ENCODE measurements at places on chromosomes 16 and 17.

DNA sequence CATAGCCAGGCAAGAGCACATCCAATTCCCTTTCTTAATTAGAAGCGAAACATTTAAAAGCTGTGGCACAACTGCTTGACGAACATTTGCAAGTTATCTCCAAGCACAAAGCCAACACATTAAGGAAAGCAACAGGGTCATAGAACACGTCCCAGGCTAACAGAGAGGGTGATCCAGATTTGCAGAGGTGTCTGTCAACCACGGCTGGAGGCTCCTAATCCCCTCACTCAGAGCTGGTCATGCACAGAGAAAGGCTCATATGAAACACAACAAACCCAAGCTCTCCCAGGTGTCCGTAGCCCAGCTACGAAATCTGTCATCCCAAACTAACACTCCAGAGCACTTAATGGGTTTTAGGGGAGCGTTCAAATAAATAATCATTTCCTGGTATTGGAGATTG is 276.1 kb downstream of the SLC39A11 start:
- no peak for DNase-seq

GRCh38 chr17:4634976-4635375 is 6.5 kb downstream of the ALOX15 start:
- DNase-seq, result no peak

- DNase-seq, result no peak
Measured at GRCh38 chr16:49019081-49019633, 262.5 kb downstream of the CBLN1 start.

- no peak for DNase-seq
Measured at GRCh38 chr16:86990451-86990850, 326.7 kb downstream of the C16orf95 start.

DNA sequence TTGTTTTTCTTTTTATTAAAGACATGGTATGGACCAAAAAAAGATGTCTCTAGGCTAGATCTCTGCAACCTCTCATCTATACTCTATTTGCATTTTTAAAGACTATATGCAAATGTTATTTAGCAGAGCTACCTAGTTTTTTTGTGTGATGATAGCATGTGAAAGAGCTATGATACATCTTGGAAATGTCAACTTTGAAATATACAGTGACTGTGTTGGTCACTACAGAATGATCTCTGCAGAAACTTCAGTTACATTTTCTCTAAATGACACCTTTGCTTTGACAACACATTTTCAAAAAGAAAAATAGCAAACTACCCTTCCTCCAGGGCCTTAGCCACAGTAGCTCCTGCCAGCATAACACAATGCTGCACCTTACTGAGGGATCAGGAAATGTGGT is 86.6 kb downstream of the PRKCB start:
- no peak for DNase-seq

- DNase-seq, result no peak
Measured at GRCh38 chr16:54987081-54987480, 56.4 kb downstream of the IRX5 start.

GRCh38 chr17:16377941-16378341 is 3.0 kb upstream of the UBB start:
- peak; percentile 18 for DNase-seq

GRCh38 chr16:31149894-31150890 is at the start of gene PRSS36:
PRSS36 (minus strand) TSS chr16:31150066; CDS start chr16:31150035, 31 bp downstream.
- DNase-seq, result no peak

DNA sequence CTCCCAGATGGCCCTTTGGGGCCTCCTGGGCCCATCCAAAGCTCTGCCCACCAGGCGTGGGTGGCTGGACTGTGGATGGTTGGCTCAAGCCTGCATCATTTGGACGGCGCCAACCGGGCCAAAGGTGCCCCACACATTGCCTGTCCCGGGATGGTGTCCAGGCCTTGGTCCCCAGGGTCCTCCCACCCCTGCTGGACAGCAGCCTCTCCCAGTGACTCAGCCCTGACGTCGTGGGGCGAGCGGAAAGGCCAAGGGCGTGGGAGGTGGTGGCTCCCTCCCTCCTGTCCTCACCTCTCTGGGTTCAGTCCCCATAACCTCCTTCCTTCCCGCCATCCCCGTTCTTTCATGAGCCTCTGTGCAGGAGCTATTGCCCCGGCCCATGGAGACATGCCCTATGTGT is 42.1 kb upstream of the DLX4 start:
- no peak for DNase-seq

GRCh38 chr17:17893801-17894644 is 57.2 kb upstream of the SREBF1 start:
- DNase-seq, result no peak

DNA sequence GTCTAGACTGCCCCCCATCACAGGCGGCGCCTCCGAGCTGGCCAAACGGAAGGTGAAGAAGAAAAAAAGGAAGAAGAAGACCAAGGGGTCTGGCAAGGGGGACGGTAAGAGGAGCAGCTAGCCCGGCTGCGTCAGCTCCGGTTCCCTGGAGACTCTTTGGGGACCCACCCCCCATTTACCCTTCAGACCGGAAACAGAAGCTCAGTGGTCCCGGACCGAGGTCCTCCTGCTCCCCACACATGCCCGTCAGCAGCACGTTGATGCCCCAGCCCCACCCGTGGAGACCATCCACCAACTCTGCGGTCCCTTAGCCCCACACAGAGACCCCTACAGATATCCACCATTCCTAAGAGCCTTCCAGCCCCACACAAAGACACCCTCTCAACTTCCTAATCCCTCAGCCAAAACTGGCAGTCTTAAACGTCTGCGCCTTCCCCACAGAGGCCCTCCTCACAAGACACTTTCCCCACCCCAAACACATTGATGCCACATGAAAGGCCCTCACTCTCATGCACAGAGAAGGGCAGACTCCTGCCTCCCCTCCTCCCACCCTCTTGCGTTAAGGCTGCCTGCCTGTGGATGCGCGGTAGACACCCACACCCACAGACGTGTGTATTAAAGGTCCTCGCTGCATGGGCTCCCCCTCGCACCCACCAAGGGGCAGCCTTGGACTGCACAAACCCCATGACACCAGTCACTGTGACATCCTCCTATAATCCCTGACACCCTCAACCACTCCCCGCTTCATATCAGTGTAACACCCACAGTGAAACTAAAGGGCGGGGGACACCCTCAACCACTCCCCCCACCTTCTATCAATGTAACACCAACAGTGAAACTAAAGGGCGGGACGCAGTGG is 58.2 kb upstream of the RPH3AL start:
- peak; percentile 13 for DNase-seq

- no peak for DNase-seq
Measured at GRCh38 chr17:82373731-82374625, 2.4 kb downstream of the UTS2R start.

- no peak for DNase-seq
Measured at GRCh38 chr16:35751191-35751941, 2292.0 kb downstream of the TP53TG3F start.

DNA sequence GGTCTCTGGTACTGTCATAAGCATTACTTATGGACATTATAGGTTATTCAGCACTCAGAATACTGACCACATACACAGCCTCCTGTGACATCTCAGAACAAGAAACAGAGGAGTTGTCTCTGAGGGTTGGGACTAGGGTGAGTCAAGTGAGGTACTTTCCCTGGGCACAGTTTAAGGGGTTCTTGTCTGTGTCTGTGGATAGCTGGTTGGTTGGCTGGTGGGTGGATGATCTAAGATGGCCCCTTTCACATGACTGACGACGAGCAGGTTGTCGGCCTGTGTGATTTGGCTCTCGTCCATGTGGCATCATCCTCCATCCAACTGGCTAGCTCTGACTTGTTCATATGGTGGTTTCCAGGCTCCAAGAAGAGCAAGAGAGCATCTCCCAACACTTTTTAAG is 163.9 kb downstream of the PRKCB start:
- DNase-seq, result no peak

DNA sequence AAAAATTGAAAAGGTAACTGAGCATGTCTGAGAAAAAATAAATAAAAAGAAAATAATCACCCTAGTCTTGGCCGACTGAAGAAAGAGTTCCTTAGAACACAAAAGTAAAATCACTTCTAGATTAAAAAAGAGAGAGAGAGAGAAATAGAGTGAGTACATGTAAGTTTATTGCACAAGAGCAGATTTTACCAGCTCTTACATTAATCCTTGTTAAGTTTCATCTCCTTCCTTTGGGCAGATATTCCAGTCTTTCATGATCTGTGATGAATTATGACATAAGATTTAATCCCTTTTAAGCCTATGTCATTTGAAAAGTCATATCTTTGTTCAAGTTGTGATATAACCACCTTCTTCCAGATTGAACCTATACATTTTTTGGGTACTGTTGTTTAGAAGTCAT is 54.8 kb downstream of the NFAT5 start:
- DNase-seq, result no peak

DNA sequence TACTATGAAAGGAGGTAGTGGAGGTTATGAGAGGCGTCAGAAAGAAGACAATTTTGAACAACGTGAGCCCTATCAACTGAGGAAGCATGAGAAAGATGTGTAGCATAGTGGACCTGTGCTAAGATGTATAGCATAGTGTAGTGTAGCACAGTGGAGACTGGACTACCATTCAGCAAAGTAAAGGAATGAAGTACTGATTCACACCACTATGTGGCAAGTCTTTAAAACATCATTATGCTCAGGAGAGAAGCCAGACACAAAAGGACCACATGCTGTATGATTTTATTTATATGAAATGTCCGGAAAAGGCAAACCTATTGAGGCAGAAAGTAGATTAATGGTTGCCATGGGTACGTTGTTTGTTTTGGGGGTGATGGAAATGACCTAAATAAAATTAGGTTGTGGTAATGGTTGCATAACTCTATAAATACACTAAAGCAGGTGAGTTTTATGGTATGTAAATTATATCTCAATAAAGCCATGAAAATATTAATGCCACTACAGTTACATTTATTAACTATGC is 20.4 kb upstream of the XYLT1 start:
- DNase-seq, result no peak

DNA sequence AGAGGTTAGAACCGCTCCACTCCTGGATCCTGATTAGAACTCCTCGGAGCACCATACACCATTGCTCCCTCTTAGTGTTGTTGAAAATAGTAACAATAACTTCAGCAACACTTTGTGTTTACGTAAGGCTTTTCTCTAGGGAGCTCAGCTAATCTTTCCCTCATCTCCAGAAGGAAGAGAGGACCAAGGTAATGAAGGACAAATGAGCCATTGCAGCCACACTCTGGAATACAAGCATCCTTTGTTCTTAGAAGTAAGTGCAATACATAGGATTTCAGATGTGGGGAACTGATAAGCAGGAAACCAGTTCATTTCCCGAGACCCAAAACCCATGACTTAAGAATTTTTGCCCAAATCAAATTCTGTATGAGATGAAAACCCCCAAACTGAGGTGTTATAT is 22.9 kb upstream of the ZNF652 start:
- no peak for DNase-seq

- no peak for DNase-seq
Measured at GRCh38 chr16:63373744-63374143, 1337.5 kb upstream of the CDH8 start.

DNA sequence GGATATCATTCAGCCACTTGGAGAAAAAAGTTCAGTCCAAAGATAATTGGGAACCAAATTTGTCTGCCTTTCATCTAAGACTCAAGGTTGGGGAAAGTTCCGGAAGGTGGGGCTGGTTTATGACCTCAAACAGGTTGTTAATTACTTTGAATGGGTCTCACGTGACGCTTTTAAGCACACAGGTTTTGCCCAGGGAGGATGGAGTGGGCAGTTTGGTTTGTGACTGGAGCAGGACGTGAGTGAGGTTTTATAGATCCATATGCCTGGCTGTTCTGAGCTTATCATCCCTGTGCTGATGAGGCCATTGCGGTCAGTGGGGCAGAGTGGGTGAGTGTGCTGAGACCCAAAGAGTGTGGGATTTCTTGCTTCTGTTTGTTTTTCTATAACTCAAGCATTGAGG is 38.7 kb upstream of the GPRC5B start:
- DNase-seq, result no peak

- DNase-seq, result no peak
Measured at GRCh38 chr17:6521586-6521985, 34.8 kb downstream of the PITPNM3 start.

- no peak for DNase-seq
Measured at GRCh38 chr17:42038221-42038973, 12.0 kb downstream of the C17orf113 start.

GRCh38 chr17:81885454-81885853 is 5.9 kb downstream of the ALYREF start:
- no peak for DNase-seq

DNA sequence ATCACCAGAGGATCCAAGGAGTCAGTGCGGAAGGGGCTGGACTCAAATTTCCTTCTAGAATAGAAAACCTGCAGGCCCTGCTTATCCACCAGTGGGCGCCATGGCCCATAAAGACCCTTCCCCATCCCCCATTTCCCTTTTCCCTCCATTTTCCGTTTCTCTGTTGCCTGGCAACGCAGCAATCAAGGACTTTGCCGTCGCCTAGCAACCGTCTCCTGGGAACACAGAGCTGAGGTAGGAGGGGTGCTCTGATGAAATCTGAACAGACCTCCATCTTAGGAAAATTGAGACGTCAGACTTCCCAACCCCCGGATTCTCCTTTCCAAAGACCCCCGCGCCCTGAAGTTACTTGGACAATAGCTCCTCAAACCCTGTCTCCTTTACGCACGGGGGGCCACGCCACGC is 5.7 kb downstream of the DLG4 start:
- DNase-seq, result peak; percentile 67

DNA sequence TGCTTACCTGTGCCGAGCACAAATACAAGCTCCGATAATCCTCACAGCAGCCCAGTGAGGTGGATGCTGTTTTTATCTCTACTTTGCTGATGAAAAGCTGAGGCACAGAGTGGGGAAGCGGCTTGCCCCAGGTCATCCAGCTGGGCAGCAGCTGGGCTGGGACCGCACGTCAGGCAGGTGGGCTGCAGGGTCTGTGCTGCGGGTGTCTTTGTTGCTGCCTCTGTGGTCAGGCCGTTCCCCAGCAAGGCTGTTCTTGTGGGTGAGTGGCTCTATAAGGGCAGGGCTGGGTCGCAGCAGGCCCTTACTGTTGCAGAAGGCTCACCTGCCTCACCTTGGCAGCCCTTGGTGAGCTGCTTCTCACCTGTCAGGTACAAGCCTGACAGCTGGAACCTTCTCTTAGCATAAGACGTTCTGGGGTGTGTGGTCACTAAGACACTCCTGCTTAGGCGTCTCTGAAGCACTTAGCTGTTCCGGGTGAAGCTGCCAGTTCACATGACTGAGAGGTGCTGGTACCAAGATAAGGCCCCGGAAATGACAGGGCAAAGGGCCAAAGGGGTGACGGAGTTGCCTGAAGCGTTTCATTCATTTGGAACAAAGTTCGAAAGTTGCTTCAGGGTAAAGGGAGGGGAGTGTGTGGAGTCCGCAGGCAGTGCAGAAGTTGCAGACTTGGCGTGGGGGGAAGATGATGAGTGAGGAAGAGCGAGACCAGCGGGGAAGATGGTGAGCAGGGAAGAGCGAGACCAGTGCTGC is 17.4 kb downstream of the IRF8 start:
- no peak for DNase-seq

- DNase-seq, result no peak
Measured at GRCh38 chr17:1643293-1643998, 2.1 kb downstream of the SCARF1 start.

GRCh38 chr16:86962259-86962658 is 354.9 kb downstream of the C16orf95 start:
- DNase-seq, result no peak

DNA sequence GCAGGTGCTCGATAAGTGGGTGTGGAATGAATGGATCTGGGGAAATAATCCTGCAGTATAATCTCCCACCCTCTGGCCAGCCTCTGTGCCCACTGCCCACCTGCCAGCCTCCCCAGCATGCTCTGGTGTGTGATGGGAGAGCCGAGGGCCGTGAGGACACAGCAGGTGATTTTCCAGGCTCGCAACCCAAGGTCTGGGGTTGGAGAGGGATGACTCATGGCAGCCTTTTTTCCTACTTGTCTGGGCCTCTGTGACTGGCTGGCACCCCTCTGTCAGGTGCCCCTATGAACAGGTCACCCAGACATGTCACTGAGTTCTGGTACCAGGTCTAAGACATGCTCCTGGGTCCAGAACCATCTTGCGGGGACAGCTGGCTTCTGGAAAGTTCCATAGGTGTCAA is 385.7 kb upstream of the TNRC6C start:
- no peak for DNase-seq

Measured in HFFc6 (cell line).